ENCODE measurements at places on chromosomes 7 and 10.

- no peak for DNase-seq
These were observed 76.7 kb downstream of the CALD1 start for GRCh38 chr7:134856091-134856490.

GRCh38 chr7:83824214-83824613 is 175.3 kb upstream of the SEMA3E start:
- no peak for DNase-seq

DNA sequence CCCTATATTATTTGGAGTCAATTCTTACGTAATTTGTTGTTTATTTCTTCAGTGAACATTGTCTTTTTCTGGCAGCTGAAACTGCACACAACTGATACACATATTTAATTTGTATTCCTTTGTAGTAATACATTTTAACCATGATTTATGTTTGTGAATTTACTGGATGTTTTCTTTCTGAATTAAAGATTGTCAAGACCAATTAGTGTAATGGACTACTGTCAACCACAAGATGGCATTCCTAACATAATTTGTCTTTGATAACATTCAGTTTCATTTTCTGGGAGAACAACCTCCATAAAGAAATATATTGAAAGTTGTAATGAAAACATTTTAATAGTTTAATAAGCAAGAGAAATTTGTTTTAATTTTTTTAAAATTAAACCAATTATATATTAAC is 10.1 kb downstream of the THNSL1 start:
- DNase-seq, result no peak

GRCh38 chr10:22624287-22624738 is 90.1 kb downstream of the PIP4K2A start:
- DNase-seq, result no peak

- DNase-seq, result peak; percentile 20
These were observed 638 bp downstream of the EGR2 start for GRCh38 chr10:62815381-62816075.

DNA sequence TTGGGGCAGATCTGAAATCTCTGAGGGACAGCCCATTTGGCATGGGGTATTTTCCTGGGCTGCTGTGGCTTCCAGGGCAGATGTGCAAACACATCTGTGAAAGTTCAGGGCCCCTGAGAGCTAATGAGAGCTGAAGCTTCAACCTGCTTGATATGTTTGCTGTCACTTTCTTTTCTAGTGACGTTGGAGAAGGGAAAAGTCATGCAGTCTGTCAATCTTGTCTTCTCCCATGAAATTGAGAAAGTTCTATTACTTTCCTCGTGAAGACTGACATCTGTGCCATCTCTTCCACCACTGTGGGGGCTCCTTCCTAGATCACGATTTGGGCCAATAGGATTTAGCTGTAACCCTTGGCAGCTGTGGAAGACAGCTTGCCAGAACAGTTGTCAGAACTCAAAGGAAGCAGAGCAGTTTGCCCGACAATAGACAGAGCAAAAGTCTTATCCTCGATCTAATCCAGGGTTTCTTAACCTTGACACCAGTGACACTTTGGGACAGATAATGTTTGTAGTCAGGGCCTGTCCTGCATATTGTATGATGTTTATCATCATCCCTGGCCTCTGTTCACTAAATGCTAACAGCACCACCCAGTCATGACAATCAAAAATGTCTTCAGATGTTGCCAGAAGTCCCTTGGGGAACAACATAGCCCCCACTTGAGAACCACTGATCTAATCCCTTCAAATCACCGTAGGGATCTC is 586.5 kb downstream of the LRMDA start:
- DNase-seq, result no peak

GRCh38 chr10:21205328-21205727 is 308.2 kb upstream of the NEBL start:
- DNase-seq, result no peak

GRCh38 chr10:95279042-95279820 is 11.6 kb downstream of the PDLIM1 start:
- DNase-seq, result no peak

- no peak for DNase-seq
These were observed 60.4 kb downstream of the DNAJB6 start for GRCh38 chr7:157397036-157397720.

- DNase-seq, result no peak
These were observed 100.3 kb downstream of the EPC1 start for GRCh38 chr10:32246685-32247084.

DNA sequence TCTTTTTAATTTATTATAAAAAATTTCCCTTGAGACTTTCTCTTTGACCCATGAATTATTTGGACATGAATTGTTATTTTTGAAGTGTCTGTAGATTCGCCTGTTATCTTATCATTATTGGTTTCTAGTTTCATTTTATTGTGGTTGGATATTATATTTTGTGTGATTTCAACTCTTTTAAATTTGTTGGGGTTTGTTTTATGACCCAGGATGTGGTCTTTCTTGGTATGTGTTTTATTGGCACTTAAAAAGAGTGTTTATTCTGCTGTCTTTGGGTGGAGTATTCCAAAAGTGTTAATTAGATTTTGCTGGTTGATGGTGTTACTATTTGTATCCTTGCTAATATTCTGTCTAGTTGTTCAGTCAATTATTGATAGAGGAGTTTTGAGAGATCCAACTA is 50.5 kb upstream of the GPR141 start:
- no peak for DNase-seq

- DNase-seq, result no peak
These were observed 30.6 kb upstream of the GALNTL5 start for GRCh38 chr7:151925446-151926335.
